Activated T-cell treated with anti-CD3 and anti-CD28 coated beads, Interleukin-2, amount 50 U/mL, for 72 hours (primary cell): ENCODE measurements at places on chromosomes 7 and 10.

- no peaks in the 10 kb centered on the region for H3K27me3 ChIP-seq
- H3K36me3 ChIP-seq, result peaks cover 16% of the 10 kb centered on the region
- H3K27ac ChIP-seq, result peak overlapping the region; percentile 96
- H3K4me3 ChIP-seq, result peak overlapping the region; percentile 69
- peaks cover 88% of the 10 kb centered on the region for H3K4me1 ChIP-seq
Observed at GRCh38 chr10:70832852-70833528, 17.2 kb downstream of the SGPL1 start.

DNA sequence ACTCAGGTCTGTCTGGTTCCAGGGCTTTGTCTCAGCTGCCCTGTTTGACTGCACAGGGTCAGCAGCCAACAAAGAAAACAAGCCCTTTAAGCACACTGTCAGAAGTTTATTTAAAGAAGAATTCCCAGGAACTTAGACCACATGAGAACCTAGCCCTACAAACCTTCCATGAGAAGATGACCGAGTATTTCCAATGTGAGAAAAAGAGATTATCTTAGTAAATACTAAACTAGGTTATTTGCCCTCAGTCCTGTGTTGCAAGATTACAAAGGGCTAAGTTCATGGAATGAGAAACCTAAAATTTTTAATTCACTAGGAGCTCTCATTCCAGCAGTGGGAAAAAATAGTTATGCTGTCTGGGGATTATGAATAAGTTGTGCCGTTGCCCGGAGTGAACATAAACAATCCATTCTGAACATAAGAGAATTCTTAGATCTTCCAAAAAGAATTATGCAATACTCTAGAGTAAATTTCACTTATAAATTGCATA lies 46.7 kb downstream of the NOC3L start:
- DNase-seq, result no peak
- no peak overlapping the region for H3K4me3 ChIP-seq
- peaks cover 13% of the 10 kb centered on the region for H3K27me3 ChIP-seq
- H3K4me1 ChIP-seq, result no peaks in the 10 kb centered on the region

DNA sequence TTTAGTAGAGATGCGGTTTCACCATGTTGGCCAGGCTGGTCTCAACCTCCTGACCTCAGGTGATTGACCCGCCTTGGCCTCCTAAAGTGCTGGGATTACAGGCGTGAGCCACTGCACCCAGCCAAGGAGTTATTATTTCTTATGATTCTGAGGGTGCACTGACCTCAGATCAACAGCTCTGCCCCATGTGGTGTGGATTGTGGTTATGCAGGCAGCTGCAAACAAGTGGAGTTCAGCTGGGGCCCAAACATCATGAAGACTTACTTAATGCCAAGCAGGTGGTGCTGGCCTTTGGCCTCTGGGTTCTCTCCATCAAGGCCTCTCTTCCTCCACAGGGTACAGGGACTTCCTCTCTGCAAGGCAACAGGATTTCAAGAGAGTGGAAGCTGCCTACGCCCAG lies 45.1 kb upstream of the OPTN start:
- no peaks in the 10 kb centered on the region for H3K36me3 ChIP-seq
- no peak overlapping the region for H3K27ac ChIP-seq
- H3K4me3 ChIP-seq, result no peak overlapping the region
- DNase-seq, result no peak

DNA sequence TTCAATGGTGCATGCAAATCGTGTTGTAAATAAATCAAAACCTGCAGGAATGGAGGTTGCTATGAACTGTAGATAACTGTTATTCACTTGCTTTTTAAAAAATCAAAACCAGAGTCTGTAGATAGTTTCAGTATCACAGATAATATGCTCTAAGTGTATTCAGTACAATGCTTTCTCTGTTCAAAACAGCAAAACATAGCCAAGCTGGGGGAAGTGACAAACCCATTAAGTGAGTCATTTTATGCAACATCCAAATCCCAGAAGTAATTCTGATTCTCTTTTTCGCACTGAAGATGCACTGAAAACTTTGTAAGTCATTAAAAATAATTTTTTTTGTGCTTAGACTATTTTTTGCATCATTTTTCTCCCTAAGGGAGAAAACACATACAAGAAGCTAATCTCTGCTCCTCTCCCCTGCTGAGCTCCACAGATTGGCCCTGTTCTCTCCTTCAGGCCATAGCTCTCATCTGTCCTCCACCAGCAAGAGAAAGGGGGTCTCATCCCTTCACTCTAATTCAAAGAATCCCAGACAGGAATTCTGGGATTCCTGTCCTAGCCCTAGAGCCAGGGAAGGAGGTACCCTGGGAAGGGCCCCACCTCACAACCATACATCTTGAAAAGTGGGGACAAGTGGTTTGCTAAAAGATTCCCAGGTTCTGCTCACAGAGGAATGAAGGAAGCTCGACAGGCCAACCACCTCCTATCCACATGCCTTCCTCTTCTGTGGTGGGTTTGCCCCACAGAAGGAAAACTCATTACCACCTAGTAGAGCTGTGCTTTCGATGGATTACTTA lies 4.9 kb downstream of the PRTFDC1 start:
- no peak overlapping the region for H3K4me3 ChIP-seq
- no peak overlapping the region for H3K27ac ChIP-seq
- H3K36me3 ChIP-seq, result no peaks in the 10 kb centered on the region
- peaks cover 26% of the 10 kb centered on the region for H3K4me1 ChIP-seq
- DNase-seq, result no peak

- H3K4me1 ChIP-seq, result peaks cover 6% of the 10 kb centered on the region
- no peak overlapping the region for H3K4me3 ChIP-seq
- no peak for DNase-seq
- no peaks in the 10 kb centered on the region for H3K36me3 ChIP-seq
Observed at GRCh38 chr10:110151467-110151866, 55.9 kb upstream of the MXI1 start.

- no peaks in the 10 kb centered on the region for H3K4me1 ChIP-seq
- no peak overlapping the region for H3K27ac ChIP-seq
- DNase-seq, result no peak
- H3K4me3 ChIP-seq, result no peak overlapping the region
- H3K36me3 ChIP-seq, result no peaks in the 10 kb centered on the region
Observed at GRCh38 chr10:34184397-34184796, 630.7 kb downstream of the PARD3 start.

DNA sequence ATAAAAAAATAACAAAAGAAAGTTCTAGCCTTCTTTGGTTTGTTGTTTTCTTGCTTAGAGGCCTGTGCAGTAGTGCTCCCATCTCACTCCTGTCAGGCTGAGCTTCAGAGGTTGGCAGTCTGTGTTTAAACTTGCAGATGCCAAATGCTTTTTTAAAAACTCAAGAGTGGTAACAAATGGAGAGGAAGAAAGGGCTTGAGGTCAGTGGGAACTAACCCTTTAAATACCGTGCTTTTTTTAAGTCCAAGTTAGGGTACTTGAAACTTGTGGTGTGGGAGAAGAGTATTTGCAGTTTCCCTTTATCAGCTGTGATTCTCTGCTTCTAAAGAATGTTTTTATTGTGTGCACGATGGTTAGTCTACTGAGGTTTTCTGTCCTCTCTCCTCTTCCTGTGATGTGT lies 29.4 kb downstream of the ZRANB1 start:
- H3K36me3 ChIP-seq, result peaks cover 17% of the 10 kb centered on the region
- DNase-seq, result no peak
- no peak overlapping the region for H3K4me3 ChIP-seq

DNA sequence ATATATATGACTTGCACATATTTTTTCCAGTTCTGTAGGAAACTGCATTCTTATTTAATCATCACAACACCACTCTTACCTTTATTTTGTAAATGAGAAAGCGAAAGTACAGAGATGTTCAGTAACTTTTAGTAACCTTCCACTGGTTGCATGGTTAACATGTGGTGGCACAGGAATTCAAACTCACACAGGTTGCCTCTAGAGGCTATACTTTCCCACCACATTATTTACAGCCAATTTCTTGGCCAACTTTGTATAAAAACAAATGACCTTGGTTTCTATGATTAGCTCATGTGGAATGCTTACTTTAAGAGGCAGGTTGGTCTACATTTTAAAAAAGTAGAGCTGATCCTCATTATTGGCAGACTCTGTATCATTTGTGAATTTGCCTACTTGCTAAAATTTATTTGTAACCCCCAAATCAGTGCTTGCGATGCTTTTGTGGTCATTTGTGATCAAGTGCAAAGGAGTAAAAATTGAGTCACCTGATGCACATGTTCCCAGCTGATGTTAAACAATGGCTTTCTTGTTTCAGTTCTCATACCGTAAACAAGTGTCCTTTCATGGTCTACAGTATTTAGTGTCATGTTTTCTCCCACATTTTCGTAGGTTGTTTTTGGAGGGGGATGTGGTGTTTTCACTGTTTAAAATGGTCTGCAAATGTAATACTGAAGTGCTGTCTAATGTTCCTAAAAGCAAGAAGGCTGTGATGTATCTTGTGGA lies 14.8 kb downstream of the BBS9 start:
- DNase-seq, result no peak
- H3K36me3 ChIP-seq, result peaks cover 4% of the 10 kb centered on the region
- H3K4me1 ChIP-seq, result peaks cover 12% of the 10 kb centered on the region
- peak overlapping the region; percentile 26 for H3K4me3 ChIP-seq

DNA sequence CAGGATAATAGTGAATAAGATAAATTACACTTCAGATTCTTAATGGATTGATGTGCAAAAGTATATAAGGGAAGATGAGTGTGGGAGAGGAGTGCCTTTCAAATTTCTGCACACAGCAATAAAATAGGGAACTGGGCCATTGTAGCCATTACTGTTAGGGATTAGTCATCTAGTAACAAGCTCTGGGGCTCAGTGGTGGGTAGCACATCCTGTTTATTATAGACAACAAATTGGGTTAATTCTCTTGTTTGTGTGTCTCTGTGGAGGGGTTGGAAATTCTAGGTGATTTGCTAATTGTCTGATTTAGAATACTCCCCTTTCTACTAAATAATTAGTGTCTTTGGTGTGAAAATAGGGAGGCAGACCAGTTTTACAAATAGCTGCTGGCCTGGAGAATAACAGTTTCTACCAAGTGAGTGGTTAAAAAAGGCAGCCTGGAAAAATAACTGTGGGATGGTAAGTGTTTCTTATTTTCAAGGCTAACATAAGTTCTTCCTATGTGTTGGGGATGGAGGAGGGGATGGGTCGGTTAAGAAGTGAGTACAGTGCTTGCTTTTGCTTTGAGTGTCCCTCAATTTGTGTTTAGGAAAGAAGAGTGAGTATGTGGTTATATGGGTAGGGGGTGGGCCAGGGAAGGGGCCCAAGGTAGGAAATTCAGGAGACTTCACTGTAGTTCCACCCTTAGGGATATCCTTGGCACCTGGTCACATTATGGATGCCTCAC lies 43.3 kb upstream of the TMEM248 start:
- no peaks in the 10 kb centered on the region for H3K36me3 ChIP-seq
- H3K4me1 ChIP-seq, result peaks cover 13% of the 10 kb centered on the region
- DNase-seq, result no peak
- peak overlapping the region; percentile 3 for H3K4me3 ChIP-seq
- no peaks in the 10 kb centered on the region for H3K27me3 ChIP-seq
- H3K27ac ChIP-seq, result peak overlapping the region; percentile 40

GRCh38 chr10:59901470-59901869 lies 4.9 kb downstream of the CCDC6 start:
- no peaks in the 10 kb centered on the region for H3K27me3 ChIP-seq
- DNase-seq, result no peak
- H3K36me3 ChIP-seq, result peaks cover 38% of the 10 kb centered on the region
- peak overlapping the region; percentile 58 for H3K4me3 ChIP-seq
- peaks cover 84% of the 10 kb centered on the region for H3K4me1 ChIP-seq
- H3K27ac ChIP-seq, result no peak overlapping the region

DNA sequence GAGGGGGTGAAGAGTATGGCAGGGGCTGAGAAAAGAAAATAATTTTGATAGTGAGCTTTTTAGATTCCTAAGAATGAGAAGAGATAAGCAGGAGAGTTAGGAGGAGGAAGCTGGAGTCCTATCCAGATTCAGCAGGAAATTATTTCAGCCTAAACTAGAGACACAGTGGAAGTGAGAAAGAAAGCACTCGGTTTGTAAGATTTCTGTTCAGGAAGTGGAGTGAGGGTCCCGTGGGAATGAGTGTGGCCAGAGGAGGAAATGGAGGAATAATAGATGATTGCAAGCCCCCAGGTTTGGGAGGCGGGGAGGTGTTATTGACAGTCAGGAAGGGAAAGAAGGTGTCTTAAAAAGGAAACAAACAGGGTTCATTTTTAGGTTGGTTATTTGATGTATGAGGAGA lies 84.8 kb upstream of the NRP1 start:
- peaks cover 73% of the 10 kb centered on the region for H3K27me3 ChIP-seq
- no peaks in the 10 kb centered on the region for H3K4me1 ChIP-seq
- H3K36me3 ChIP-seq, result no peaks in the 10 kb centered on the region

DNA sequence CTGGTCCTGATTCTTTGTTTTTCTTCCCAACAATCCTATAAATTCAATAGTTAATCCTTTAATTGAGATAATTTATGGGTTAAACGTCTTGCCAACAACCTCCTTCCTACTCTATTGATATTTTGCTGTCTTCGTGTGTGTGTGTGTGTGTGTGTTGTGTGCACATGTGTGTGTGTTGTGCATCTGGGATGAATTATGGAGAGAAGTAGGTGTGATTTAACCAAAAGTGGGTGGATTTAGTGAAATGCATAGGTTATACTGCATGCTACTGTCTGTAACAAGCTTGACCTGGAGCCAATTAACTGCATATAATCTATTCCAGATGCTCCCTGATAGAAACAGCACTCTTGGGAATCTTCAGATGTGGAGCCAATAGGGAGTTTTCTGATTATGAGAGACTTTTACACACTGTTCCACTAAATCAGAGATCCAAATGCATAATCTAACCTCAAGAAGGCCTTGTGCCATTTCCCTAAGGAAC lies 61.2 kb downstream of the SEMA3D start:
- no peak overlapping the region for H3K27ac ChIP-seq
- DNase-seq, result no peak
- no peak overlapping the region for H3K4me3 ChIP-seq
- no peaks in the 10 kb centered on the region for H3K36me3 ChIP-seq

GRCh38 chr7:141557360-141557759 lies 6.2 kb downstream of the AGK start:
- H3K27ac ChIP-seq, result no peak overlapping the region
- H3K4me1 ChIP-seq, result peaks cover 75% of the 10 kb centered on the region
- peak overlapping the region; percentile 36 for H3K4me3 ChIP-seq
- DNase-seq, result no peak

GRCh38 chr10:105963334-105963884 lies 1201.1 kb downstream of the SORCS1 start:
- H3K27ac ChIP-seq, result no peak overlapping the region
- H3K4me3 ChIP-seq, result no peak overlapping the region
- no peaks in the 10 kb centered on the region for H3K27me3 ChIP-seq
- no peaks in the 10 kb centered on the region for H3K4me1 ChIP-seq
- no peak for DNase-seq
- no peaks in the 10 kb centered on the region for H3K36me3 ChIP-seq
